Stimulated activated CD8-positive, alpha-beta memory T cell treated with anti-CD3 and anti-CD28 coated beads, Interleukin-2, amount 100 ng/mL, for 48 hours (primary cell): ENCODE measurements at places on chromosomes 12 and 14.

- no peak for DNase-seq
Measured at GRCh38 chr14:100703386-100704220, 23.1 kb upstream of the DLK1 start.

DNA sequence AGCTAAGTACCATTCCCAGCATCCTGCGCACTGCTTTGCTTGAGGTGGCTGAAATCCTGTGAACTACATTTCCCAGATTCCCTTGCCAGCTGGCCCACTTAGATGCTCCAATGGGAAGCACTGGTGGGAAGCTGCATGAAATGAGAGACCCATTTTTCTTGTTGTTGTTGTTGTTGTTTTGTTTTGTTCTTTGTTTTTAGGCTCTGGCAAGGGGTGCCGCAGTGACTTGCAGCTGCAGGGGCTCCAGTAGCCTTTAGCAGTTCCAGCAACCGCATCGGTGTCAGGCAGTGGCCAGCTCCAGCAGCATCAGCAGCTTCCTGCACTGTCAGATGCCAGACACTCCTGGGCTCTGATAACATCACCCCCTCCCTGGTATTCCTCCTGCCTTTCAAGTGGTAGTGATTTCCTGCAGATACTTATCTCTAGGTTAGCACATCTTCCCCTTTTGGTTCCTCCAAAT, 8.8 kb upstream of the EGLN3 start:
- no peak for DNase-seq

DNA sequence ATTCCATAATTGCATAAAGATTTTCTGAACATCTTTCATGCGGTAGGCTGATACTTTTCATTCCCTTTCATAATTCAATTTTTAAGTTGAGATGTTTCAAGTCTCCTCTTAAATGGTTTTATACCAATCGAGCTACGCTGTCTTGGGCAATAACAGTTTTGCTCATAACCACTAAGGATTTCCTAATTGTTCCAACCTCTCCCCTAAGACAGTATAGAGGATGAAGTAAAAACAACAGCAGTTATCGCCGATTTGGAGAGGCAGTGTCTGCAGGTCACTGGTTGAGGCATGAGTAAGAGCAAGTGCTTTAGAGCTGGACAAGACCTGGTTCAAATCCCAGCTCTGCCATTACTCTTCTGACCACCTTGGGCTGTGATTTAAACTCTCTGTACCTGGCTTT, 6.9 kb upstream of the MED13L start:
- no peak for DNase-seq

- DNase-seq: no peak
Measured at GRCh38 chr12:3741882-3742672, 10.8 kb downstream of the CRACR2A start.

DNA sequence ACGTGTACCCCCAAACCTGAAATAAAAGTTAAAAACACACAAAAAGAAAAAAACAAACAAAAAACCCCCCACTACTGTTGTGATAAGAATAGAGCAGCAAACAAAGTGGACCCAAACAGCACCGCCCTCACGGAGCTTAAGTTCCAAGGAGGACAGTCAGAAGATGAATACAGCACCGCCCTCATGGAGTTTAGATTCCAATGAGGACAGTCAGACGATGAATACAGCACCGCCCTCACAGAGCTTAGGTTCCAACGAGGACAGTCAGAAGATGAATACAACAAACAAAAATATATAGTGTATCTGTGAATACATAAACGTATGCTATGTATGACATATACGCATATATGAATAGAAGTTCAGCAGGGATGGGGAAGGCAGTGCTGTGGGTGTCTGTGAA, 353.8 kb downstream of the GLT1D1 start:
- no peak for DNase-seq

DNA sequence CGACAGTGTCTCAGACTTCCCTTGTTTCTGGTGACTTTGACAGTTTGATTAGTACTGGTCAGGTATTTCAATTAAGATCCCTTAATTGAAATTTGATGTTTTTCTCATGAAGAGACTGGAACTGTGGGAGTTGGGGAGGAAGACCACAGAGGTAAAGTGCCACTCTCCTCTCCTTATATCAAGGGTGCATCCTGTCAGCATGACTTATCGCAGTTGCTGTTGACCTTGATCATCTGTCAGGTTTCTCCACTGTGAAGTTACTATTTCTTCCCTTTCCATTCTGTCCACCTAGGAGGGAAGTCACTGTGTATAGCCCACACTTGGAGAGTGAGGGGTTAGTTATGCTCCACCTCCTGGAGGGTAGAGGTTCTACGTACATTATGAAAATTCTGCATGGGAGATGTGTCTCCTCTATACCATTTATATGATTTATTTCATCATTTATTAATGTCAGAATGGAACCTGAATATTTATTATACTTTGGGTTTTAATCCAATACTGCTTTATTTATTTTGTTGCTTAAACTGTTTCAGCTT, 40.3 kb upstream of the SMOC1 start:
- DNase-seq: no peak

DNA sequence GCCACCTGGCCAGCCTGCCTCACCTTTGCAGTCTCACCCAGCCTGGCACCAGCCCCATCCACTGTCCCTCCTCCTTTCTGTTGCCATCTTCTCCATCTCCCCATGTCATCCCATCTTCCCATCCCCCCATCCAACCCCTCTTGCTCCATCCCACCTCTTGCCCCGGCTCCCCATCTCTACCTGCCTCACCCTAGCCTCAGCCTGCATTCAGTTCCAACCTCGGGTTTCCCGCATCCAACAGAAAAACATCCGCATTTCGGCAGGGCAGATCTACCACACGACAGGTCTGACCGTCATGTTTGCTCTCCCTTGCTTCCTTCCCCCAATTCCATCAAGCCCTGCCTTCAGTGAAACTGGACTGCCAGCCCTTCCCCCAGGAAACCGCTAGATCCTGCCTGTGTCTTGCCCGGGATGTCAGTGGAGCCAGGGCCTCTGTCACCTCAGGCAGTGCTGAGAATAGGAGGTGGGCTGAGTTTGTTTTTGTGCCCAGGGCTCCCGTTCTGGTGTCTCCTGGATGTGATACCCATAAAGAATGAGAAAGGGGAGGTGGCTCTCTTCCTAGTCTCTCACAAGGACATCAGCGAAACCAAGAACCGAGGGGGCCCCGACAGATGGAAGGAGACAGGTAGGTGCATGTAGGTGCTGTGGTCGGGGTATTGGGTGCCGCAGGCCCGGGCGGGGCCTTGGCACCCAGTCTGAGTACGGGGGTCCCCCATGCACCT, 2.5 kb downstream of the KCNH3 start:
- DNase-seq: no peak

DNA sequence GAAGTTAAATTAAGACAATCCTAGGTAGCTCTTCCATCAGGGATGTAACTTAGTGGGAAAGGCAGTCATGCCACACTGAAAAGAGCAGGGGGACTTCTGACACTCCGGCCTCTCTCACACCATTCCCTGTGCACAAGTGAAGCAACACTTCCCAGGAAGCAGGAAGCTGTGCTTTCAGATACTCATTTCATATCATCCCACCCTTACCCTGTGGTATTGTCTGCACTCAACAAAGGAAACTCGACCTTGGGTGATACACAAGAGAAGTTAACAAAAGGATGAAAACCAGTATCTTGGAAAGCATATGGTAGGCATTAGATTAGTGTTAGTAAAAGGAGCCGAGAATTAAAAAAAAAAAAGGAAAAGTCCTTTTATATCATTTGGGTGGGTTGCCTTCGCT, 61.3 kb upstream of the MDM1 start:
- DNase-seq: no peak

- no peak for DNase-seq
Measured at GRCh38 chr14:80017795-80018194, 193.5 kb downstream of the DIO2 start.

- no peak for DNase-seq
Measured at GRCh38 chr14:90785876-90786450, 30.3 kb downstream of the TTC7B start.

- no peak for DNase-seq
Measured at GRCh38 chr12:122382919-122383350, 39.5 kb downstream of the CLIP1 start.

DNA sequence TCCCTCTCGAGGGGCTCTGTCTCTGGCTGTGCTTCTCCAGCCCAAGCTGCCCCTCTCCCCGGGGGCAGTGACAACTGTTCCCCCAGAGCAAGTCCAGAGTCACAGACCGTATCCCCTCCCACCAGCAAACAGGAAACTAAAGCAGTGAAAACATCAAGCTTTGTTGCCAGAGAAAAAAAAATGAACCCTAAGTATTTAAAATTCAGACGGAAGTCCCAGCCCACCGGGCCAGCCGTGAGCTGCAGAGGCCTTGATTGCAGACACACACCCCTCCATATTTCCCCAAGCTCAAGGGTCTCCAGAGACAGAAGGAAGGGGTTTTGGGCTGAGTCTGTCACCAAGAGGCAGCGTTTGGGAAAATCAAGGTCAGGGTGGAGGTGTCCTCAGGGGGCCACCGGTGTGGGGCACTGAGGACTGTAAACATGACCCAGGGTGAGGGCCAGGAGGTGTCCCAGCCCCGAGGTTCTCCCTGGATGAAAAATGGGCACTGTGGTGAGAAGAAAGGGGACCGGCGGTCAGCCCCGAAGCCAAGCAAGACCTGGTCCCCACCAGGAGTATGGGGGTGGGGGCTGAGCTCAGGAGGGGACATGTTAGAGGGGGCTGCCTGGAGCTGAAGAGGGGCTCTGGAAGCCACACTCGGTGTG, 7.7 kb downstream of the PHETA1 start:
- no peak for DNase-seq

GRCh38 chr12:47754126-47754525, 4.6 kb downstream of the RAPGEF3 start:
- DNase-seq: no peak

DNA sequence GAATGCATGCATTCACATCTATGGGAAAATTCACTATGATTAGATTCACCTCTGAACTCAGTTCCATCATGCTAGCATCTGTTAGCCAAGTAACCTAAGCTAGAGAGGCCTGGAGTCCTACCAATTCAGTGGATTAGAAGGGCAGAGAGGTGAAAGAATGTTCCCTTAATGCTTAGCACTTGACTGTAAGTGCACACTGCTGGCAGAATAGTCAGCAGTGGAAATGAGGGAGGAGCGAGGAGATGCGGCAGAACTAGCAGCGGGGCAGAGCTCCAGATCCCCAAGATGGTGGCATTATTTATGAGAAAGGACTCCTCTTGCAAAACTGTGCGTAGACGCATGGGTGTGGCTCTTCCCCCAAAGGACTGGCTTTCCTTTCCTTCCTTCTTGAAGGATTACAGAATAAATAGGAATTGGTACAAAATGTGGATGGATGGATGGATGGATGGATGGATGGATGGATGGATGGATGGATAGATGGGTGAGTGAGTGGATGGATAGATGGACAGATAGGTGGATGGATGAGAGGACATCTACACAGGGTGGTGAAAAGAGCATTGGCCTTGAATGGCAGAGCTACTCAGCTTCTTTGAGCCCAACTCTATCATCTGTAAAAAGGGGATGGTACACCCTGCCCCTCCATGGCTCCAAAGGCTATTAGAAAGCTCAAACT, 227.2 kb downstream of the CHST11 start:
- no peak for DNase-seq

DNA sequence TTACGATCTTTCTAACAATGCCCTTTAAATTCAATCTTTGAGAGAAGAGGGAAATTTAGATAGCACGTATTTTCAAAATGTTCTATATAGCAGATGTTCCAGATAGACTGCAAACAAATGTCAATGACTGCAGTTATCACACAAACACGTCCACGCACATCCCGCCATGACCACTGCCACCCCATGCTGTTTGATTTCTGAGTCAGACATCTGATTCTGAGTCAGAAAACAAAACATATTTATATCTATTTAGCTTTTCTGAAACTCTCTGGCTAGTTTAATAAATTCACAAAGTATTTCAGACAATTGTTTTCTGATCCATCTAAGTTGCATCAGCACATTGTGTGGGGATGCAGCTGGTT, 105.9 kb upstream of the BCAT1 start:
- no peak for DNase-seq

DNA sequence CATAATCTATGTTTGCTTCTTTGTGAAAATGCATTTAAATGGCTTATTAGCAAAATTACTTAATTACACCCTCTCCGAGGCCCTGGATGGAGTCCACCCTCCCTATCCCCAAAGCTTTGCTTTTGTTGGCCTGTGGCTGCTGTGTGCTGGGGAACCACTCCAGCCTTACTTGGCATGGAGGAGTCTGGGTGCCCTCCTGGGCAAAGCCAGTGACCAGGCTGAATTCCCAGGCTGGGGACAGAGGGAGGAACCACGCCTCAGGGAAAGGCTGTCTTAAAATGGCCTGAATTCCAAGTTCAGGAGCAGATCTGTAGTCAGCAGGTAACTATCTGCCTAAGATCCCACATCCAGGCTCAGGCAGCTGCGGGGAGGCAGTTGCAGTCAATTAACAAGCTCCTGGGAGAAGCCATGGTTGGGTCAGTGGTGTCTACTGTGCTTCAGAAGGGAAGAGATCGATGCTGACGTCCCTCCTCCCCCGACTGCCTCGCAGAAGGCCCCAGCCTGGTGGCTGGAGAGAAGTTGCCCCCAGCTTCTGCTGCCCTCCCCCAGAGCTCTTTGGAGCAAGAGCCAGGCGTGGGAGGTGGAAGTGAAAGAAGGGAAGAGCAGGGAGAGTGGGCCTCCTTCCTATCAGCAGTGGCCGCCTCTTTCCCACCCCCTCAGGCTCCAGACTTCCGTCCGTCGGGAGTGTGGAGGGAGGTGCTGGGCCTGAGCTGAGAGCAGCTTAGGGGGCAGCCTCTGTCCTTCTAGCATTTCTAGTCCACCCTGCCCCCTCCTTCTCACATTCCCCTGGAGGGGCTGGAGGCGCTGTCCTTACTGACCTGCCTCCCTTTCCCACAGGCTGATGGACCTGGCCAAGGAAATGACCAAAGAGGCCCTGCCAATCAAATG, 11.3 kb downstream of the VASH1 start:
- DNase-seq: no peak

DNA sequence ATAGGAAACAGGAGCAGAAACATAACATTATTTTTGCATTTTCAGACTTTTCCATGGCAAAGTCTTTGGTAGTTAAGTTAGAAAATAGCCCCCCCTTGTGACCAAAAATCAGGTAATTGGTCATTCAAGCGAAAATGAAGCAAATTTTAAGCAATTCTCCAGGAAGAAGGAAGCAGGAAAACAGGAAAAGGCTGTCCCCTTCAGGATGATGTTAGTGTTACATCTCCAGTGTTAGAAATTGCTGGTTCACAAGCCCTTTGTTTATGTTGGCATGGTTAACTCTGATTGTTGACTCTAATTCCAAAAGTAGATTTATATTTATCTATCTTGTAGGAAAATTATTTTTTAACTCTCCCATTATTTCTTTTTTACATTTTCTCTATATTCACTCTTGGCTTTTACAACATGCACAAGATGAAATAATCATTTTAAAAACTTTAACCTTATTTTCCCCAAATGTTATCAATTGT, 18.8 kb upstream of the GAS2L3 start:
- no peak for DNase-seq

DNA sequence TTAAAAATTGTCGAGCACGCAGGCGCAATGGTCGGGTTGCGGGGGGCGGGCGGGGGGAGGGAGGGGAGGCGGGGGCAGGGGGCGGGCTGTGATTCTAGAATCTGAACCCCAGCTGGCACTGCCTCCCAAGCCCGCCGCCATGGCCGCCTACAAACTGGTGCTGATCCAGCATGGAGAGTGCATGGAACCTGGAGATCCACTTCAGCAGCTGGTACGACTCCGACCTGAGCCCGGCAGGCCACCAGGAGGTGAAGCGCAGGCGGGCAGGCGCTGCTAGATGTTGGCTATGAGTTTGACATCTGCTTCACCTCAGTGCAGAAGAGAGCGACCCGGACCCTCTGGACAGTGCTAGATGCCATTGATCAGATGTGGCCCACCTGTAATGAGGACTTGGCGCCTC, 118.4 kb downstream of the NTN4 start:
- DNase-seq: no peak

- DNase-seq: no peak
Measured at GRCh38 chr14:85475113-85475512, 54.8 kb upstream of the FLRT2 start.
